ENCODE measurements at places on chromosomes 5 and 9.

- DNase-seq: no peak
These were observed 178.5 kb upstream of the CDH18 start for GRCh38 chr5:20166456-20166855.

- no peak for DNase-seq
These were observed 132.7 kb downstream of the COL23A1 start for GRCh38 chr5:178457471-178457870.

DNA sequence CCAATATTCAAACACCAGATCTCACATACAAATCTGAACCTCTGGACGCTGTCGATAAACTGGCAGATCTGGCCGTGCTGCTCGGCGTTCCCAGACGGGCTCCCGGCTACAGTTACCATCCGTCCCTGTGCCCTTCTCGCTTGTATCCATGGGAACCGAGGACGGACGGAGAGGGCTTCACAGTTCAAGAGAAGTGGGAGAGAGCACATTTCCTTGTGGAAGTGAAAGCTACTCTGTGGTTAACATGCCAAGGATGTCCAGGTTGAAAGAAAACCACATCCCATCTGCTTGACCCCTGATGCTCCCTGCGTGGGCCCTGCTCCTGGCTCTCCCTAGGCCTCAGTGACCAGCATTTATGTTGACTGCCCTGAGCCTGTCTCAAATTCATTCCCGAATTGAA is 6.3 kb upstream of the DBN1 start:
- no peak for DNase-seq

DNA sequence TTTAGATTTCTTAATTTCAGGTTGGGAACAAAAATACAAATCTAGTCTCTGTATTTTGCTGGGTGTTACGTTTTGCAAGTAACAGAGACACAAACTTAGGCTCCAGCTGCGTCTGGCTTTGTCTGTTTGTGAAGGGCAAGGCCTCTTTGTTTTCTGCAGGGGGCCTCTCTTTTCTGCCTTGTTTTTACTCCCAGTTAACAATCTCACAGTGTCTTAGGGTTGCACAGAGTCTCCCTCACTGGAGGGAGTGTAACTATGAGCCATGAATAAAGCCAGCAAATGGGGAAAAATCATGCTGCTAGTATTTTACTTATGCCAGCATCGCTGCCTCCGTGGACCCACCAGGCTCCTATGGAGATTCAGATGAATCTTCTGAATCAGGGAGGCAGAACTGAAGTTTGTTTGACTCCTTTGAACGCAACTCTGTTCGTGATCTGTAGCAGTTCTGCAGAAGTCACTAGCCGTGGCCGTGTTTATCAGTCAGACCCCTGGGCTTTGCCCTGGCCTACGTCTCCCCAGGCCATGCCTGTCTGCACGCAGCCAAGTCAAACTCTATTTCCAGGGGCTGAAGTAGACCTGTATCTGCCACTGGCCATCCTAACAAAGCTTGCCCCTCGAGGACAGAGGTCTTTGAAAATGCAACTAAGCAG is 77.2 kb downstream of the ATP10B start:
- DNase-seq: no peak

GRCh38 chr5:77231471-77232138 is 21.1 kb downstream of the PDE8B start:
- no peak for DNase-seq

- DNase-seq: peak; percentile 5
These were observed 962 bp upstream of the TXN start for GRCh38 chr9:110257097-110257841.

DNA sequence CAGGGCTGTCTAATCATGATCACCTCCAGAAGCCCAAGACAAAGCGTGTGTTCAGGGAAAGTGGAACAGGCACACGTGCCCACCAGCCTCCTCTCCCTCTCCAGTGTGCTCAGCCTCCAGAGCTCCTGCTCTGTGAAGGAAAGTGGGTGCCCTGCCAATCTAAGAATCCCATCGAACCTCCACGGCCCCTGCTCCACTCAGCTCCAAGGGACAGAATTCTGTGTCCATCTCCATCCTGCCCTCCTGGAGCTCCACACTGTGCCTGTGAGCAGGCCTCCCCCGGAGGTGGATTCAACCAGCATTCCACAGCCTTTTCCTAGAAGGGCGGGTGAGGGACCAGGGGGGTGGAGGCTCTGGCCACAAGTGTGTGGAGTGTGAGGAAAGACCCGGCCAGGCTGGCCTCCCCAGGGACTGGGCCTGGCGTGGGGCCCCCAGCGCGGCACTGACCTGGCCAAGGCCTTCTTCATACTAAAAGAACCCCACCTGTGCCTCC is 6.0 kb downstream of the EEIG1 start:
- no peak for DNase-seq

DNA sequence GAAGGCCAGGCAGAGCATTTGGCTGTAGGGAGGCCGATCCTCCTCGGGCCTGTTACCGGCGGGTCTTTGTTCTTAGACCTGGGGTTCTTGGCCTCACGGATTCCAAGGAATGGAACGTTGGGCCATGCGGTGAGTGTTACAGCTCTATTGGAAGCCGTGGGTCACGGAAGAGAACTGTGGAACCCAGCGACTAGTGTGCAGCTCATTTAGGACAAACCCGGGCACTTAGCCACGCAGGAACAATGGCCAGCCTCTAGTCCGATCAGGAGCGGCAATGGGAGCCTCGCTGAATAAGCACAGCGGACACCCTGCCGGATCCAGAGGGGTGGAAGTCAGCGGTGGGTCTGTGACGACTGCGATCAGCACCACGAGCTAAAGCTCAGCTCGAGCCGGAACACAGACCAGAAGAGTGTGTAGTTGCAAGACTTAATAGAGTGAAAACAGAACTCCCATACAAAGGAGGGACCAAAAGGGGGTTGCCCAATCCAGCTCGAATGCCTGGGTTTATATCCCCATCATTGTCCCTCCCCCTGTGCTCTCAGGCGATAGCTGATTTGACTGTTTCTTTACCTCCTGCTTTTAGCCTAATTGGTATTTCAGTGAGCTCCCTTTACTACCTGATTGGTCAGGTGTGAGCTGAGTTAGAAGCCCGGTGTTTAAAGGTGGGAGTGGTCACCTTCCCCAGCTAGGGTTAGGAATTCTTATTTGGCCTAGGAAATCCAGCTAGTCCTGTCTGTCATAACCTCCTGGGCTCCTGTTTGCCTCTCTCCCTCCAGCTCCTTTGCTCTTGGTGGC is 53.7 kb upstream of the RPL26L1 start:
- no peak for DNase-seq

DNA sequence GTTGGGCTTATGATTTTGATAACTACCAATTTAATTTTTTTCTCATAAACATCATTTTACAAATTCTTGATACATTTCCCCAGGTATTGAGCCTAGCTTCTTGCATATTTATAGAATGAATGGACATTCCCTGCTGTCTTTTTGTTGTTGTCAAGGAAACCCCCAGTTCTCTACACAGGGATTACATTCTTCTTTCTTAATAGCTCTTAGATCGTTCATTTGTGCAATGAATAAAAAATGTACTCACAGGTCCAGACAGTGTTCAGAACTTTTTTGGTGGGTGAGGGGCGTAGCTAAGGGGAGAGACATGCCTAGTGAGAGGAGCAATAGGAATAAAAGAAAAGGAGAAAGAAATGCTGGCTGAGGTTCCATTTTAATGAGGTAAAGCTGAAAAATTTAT is 58.6 kb downstream of the VCAN start:
- no peak for DNase-seq

DNA sequence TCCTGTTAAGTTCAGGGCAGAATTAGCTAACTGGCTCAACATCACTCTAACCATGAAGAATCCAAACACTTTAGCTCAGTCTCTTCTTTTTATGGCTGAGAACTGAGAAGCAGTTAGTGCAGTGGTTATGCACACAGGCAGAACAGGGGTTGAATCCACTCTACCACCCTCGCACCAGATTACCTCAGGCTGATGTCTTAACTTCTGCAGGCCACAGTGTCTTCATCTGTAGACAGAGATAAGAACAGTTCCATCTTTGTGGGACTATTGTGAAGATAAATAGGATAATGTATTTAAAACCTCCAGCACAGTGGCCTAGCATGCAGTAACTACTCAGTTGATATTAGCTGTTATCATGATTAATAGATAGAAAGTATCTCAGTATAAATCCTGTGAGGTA is 54.8 kb downstream of the FAM114A2 start:
- DNase-seq: no peak

DNA sequence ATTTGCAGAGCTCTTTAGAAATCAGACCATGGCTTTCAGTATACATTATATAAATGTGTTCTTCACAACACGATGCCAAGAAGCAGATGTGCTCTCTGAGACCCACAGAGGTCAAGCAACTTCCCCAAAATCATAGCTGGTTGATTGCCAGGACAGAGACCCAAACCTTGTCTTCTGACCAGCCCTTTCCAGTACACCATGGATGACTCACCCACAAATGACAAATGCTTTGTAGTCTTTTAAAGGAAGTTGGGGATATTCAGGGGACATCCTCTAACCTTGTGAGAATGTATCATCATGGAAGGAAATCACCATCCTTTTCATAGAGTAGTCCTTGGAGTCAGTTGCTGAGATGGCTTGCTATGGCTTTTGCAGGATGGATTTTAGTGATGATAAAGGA is 30.1 kb downstream of the ZNF462 start:
- DNase-seq: no peak

GRCh38 chr5:62662521-62662920 is 83.9 kb downstream of the LRRC70 start:
- no peak for DNase-seq

DNA sequence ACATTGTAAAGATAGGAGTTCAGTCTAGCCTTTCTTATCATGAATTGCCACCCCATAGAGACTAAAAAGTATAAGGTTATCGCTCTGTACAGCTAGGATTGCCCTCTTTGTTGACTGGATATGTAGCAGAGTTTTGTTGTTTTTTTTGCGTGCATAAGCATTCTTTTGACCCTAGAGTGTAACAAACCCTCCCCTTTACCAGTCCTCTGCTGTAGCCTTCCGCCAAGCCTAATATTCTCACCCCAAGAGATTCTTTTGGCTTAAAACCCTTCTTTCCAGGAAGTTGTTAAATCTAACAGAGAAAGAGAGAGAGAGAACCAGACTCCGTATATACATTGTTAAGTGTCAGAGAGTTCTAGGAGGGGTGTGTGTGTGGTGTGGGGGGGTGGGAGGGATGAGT is 113.9 kb downstream of the FGF1 start:
- DNase-seq: no peak

DNA sequence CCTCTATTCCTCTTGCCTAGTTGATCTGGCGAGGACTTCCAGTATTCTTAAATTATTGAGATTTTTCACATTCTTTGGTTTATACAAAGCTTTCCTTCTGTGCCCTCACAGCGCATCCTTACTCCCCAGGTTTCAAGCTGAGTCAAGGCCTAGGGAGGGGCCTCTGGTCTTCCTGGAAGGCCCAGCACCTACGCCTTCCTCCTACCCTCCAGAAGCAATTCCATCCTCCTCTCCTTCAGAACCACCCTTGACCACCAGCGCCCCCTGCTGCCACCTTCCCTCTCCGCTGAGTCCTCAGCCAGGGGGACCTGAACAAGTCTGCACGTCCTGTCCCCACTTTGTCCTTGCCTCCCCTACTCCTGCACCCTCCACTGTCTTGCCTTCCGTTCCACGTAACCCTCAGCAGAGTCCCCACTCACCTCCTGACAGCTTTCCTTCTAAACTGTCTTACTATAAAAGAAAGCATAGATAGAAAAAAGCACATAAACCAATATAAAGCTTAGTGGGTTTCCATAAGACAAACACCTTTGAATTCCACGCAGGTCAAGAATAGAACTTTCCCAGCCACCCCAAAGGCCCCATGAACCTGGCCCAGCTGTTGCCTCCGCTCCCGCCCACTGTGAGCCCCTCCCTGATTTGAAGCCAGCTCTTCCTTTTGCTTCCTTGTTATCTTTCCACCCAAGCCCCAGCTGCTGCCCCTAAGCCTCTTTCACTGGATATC is 63.0 kb upstream of the CTSL start:
- no peak for DNase-seq

GRCh38 chr5:52784737-52785136 is 3.0 kb upstream of the ITGA1 start:
- no peak for DNase-seq

GRCh38 chr5:38994324-38994927 is 79.8 kb downstream of the RICTOR start:
- DNase-seq: no peak

GRCh38 chr9:109143881-109144562 is 23.0 kb downstream of the FRRS1L start:
- no peak for DNase-seq

DNA sequence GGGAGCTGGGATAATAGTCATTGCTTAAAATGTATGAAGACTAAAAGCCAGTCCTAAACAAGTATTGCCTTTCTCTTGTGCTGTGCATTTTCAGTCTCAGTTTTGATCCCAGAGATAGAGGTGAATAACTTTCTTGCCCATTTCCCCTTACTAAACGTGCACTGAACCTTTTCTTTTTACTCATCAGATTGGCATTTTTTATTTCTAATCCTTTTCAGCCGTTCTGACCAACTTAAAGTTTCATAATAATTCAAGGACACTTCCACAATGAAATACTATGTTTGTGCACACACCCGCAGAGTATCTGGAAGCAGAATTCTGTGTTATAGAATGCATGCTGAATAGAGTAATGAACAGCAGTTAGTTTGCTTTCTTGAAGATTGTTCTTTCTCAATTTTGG is 343.6 kb downstream of the LRRC70 start:
- DNase-seq: no peak

DNA sequence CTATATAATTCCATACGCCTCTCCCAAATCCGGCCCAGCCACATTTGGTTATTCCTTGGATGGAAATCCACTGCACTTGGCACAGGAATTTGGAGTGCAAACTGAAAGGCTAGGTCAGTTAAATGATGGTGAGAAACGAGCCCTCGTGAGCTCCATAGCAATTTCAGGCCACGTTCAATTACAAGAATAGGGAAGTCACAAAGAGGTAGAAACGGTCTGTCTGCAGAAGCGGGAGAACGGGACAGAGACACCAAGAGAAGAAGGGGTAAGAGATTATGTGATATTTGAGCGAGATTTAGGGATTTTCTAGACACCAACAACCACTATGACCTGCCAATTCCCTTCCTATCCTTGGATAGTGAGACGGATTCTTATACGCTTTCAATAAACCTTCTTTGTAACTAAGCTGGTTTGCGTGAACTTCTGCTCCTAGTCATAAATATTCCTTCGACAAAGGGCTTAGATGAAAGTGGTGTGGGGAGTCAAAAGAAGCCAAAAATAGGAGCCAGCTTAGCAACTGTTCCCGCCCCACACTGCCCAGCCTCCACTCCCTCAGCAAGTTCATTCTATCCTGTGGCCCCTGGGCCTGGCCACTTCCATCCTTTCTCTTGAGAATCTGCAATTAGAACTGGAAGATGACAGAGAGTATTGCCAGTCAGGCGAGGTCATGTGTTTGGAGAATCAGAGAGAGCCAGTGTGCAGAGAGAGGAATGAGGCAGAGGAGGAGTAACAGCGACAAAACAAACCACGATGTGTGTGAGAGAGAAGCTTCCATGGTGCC is 118.4 kb downstream of the ZNF608 start:
- no peak for DNase-seq

Data from activated CD4-positive, alpha-beta T cell treated with anti-CD3 and anti-CD28 coated beads for 4 hours (primary cell).